ENCODE measurements at places on chromosomes 2 and 18.

DNA sequence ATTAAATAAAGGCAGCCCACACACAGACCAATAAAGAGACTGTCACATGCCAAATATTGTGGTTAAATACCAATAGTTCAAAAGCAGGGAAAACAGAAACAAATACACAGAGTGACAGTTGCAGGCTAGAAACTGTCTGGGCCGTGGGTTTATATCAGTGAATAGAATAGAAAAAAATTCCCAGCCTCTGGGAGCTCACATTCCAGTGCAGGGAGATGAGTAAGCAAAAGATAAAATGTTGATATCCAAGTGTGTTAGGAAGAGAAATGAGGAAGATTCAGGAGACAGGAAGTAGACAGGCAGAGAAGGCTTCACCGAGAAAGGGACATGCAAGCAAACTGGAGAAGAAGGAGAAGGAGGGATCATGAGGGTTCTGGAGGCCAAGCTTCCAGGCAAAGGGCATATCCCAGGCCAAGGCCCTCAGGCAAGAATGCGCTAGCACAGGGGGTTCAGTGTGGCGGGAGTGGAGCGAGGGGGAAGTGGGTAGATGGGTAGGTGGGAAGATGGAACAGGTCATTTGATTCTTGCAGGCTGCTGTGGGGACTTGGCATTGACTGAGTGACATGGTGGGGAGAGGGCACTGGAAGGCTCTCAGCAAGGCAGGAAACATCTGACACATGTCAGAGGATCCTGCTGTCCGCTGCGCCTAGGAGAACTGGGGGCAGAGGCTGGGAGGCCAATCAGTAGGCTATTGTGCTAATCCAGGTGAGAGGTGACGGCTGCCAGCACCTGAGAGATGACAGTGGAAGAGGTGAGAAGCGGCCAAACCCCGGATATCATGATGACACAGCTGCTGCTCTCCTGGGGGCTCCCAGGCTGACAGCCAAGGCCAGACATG, 89.2 kb downstream of the ZBTB7C start:
- DNase-seq, result no peak

DNA sequence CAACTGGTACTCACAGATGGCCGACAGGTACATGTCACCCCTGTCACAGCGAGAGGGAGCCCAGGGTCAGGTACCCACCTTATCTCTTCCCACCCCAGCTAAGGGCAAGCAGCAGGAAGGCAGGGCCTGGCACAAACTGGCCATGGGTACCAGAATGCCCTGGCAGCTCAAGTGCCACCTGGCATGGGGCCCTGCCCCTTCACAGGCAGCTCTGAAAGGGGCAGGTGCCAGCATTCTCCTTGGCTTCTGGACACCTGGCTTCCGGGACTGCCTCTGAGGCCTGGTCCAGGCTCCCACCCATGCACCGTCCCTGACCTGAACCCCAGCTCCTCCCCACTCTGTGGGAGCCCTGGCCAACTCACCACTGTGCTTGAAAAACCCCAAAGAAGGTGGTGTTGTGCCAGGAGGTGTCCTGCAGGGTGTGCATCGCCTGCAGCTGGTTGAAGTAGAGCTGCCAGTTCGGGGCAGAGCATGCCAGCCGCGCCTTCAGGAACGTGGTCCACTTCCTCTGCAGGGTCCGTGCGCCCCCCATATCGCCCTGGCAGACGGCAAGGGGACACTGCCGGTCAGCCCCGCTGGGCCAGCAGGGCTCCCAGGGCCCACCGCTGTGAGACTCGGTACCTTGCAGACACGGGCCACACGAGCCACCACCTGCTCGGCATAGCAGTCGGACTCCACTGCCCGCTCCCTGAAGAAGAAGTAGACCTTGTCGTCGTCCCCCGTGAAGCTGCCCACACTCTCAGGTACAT, 5.4 kb downstream of the SEMA4C start:
- DNase-seq, result no peak

GRCh38 chr2:143675021-143675420, 545.8 kb downstream of the ARHGAP15 start:
- DNase-seq, result no peak

DNA sequence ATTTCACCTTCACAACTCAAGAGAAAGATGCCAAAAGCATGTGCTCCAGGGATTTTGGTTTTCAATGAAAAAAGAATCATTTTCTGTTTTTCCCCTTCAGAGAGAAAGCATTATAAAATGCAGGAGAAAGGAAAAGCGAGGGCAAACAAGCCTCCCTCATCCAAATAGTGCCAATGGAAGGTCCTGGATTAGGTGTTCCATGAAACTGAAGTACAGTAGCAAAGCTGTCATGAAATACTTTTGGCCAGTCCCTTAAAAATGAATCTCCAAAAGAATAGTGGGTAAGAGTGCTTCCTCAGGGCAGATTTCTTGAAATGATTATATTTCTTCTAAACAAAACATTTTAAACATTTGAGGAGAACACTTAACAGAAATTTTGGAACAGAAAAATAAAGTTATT, 182.1 kb upstream of the FOSL2 start:
- no peak for DNase-seq

- DNase-seq, result no peak
Measured at GRCh38 chr2:25230948-25231311, 62.5 kb upstream of the POMC start.

DNA sequence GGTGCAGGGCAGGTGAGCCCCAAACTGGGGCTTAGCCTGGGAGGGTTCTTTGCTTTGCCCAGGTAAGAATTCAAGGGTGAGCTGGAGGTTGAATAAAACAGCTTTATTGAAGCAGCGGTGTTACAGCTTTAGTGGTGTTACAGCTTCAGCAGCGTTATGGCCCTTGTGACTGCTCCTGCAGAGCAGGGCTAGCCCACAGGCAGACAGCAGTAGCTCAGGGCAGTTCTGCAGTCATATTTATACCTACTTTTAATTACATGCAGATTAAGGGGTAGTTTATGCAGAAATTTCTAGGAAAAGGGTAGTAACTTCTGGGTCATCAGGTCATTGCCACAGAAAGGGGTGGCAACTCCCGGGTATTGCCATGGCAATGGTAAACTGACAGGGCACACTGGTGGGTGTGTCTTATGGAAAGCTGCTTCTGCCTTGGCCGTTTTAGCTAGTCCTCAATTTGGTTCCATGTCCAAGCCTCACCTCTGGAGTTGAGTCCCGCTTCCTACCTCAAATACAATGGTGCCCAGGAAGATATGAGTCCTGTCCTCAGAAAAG, 78.2 kb downstream of the THNSL2 start:
- no peak for DNase-seq

DNA sequence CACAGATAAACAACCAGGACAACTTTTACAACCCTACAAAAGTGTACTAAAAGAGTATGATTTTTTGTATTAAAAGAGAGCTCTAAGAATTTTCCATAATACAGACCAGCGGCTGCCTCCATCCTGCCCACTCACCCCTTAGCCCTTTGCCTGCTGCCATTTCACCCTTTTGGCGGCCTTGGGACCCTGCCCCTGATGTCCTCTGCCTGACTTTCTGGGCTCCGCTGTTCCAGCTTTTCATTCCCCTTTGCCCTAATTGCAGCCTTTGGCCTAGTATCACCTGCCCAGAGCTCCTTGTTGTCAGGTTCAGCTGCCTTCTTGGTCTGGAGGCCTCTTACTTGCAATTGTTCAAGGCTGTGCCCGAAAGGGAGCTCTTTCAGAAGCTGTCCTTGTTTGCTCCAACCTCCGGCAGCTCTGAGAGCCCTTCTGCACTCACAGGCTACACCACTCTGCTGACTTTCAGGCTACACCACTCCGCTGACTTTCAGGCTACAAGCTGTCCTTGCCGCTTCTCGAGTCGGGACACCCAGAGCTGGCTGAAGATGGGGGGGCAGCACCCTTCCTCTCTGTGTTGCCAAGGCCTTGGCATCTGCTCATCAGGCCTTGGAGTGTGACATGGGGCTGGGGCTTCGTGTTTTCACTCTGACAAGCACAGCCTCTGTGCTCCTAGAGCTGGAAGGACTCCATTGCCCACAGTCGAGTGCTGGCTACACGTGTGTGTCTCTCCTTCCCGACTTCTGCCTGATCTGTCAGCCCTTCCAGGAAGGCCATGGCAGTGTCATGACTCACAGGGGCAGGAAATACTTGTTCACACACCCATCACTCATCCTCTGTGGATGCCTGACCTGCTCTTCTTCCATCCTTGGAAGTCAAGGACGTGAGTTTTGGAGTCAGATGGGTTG, 43.1 kb upstream of the HDAC4 start:
- no peak for DNase-seq

DNA sequence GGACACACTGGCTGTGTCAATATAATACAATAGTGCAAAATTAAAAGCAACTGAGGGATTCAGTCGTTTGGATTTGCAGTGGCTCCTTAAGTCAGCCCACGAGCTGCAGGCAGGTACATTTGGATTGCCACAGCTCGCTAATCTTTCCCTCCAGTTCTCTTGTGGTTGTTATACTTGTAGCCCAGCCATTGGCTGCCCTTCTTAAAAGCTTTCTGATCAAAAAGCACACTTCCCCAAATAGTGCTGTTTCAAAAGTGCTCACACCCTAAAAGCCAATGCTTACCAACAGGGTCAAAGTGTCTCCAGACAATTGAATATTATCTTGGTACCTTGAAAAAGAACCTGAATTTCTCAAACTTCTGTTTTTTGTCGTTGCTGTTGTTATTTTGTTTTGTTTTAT, 404.7 kb upstream of the FAM98A start:
- DNase-seq, result no peak

GRCh38 chr2:203637471-203638167, 68.8 kb upstream of the CD28 start:
- no peak for DNase-seq

DNA sequence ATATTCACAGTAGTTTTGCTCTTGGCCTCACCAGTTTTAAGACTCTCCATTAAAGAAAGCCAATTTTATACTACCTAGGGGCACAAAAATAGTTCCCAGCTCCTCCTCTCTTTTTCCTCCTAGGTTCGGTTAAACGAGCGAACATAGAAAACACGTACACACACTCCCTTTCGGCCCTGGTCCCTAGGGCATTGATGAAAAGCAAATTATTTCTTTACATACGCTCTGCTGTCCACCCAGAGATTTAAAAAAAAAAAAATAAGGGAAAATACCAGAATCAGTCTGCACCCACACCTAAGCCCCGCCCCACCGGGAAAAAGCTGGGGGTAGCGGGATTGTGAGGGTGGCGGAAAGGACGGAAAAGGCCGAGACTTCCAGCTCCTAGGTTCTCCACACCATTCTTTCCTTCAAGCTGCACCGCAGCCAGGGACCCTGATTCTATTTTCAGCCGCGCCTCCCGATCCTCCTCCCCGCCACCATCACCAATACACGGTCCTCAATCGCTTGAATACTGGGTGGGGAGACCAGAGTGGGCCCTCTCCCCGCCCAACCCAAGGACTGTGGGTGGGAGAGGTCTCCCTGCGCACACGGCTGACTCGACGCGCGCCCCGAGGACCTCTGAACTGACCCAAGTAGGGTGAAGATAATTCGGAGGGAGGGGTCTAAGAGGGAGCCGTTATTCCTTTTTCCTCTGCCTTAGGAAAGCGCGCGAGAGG, 769 bp downstream of the ATF2 start:
- no peak for DNase-seq

DNA sequence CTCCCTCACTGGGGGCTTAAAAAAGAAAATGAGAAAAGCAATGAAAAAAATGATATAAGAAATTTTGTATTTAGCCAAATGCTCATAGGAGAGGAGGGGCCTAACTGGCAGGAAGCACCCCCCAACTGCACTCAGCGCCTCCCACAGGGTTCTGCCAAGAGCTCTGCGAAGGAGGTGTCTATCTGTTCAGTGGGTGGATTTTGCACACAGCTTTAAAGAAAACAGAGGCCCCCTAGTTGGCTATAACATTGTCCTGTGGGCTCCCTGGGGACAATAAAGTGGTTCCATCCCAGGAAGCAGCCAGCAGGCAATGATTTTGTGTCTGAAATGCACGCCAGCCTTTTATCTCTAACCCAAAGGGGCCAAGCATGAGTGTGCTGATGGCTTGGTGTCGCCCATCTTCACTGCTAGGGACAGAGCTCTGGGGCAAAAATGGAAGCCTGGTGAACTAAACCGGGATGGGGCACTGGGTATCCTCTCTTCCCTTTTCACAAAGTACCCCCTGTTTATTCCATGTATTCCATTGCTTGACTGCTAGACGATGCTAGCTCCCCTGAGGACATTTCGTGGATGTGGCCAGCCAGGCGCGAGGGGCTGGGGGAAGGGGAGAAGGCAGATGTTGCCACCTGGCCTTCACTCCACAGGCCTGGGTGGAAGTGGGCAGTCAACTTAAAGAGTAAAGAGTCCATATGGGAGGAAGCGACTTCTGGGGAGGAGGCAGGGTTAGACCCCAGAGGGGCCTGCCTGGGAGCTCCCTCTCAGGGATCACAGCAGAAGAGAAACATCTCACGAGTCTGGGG, 205.7 kb downstream of the CYP26B1 start:
- no peak for DNase-seq

DNA sequence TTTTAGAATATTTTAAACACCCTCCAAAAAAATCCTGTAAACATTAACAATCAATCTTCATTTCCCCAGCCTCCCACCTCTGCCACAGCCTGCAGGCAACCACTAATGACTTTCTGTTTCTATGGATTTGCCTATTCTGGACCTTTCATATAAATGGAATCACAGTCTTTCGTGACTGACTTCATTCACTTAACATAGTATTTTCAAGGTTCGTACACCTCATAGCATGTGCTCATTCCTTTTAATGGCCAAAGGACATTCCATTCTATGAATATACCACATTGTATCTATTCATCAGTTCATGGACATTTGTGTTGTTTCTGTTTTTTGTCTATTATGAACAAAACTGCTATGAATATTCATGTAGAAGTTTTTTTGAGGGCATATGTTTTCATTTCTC, 48.5 kb downstream of the NAT8 start:
- DNase-seq, result no peak

GRCh38 chr2:46388881-46389280, 90.5 kb upstream of the TMEM247 start:
- no peak for DNase-seq

DNA sequence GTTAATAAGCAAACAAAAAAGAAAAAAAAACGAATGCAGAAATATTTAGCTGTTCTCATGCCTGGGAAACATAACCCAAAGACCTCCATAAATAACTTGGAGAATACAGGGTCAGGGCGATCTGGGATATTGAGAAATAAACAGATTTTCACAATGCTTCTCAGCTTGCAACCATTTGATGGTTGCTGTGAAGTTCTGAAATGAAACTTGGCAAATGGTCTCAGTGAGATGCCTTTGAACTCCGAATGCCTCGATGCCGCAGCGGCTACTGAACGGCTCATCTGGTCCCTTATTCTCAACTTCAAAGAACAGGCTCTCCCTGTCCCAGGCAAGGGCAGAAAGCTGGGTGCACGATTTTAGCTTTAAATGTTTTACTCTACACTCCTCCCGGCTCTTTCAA, 78.1 kb downstream of the ZNF516 start:
- no peak for DNase-seq
